ENCODE measurements at places on chromosomes 5 and 9. TPM values are rescaled to one million over a fixed set of nuclear protein-coding genes. Genes with fewer than 3 reads are reported as not detected.

PCDH12 gene
- 0.29 TPM for total RNA-seq

DNA sequence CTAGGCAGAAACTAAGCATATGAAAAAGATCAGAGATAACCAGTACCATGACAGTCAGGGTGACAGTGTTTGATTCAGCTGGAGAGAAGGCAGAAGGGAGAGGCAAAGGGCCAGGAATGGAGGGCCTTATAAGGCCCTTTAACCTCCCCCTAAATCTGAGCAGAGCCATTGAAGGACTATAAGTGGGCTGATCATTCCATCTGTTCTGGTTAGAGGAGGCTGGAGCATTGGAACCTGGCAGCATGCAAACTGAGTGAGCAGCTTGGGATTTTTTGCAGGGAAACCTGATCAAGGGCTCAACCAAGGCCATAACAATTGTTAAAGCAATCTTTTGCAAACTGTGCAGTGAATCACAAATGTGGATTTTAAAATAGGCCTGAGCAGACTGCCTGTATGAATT, 174.5 kb upstream of the DAP start:
- H3K27ac ChIP-seq = no peak overlapping the region
- no peaks in the 10 kb centered on the region for H3K4me1 ChIP-seq
- H3K27me3 ChIP-seq = no peaks in the 10 kb centered on the region
- H3K4me3 ChIP-seq = no peak overlapping the region

GRCh38 chr5:65753189-65753588, 31.2 kb downstream of the NLN start:
- H3K27ac ChIP-seq = no peak overlapping the region
- no peaks in the 10 kb centered on the region for H3K27me3 ChIP-seq
- no peaks in the 10 kb centered on the region for H3K36me3 ChIP-seq
- no peak overlapping the region for H3K4me3 ChIP-seq

DNA sequence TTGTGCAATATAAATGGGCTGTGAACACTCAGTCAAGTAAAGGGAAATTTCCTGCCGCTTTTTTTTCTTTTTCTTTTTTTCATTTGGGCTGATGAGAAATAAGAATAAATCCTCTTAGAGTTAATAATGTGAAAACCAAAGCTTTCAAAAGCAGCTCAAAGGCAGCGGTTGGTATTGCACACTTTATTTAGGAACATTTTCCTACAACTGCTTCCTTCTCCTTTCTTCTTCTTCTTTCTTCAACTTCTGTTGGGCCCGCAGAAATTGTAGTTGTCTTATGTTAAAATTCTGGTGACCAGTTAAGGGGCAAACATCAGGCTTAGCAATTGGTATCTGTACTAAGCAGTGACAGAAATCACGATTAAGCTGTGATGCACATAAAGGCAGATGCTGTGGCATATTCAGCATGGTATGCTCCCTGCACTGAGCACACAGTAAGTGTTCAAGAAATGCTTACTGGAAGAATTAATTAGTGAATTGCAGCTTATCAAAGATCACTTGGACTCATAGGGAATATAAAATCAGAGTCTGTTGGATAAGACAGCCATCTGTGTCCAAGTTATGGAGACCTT, 85.4 kb downstream of the ANKRD55 start:
- no peak for DNase-seq
- no peaks in the 10 kb centered on the region for H3K27me3 ChIP-seq
- no peak overlapping the region for H3K4me3 ChIP-seq

DNA sequence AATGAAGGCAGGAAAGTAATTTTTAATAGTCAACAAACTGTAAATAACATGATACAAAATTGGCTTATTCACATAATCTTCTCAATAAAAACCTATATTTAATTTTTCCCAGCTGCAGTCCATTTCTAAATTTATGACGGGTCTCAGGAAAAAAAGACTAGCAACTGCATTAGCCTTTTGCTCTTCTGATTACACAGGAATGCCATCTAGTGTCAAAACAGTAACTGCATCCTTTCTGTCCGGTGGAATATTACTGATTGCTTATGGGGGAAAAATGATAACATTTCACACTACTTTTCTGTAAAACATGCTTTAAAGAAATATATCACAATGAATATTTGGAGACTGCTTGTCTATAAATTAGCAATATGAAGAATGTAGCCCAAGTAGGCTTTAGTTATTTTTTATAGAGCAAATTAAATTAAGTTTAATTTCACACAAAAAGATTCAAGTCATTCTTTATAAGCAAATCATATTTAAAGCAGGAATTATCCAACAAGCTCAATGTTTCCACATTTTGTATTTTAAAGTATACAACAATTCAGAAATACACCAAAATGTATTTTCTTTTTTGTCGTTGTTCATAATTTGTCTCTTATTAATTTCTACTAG, 534.7 kb downstream of the CDH10 start:
- DNase-seq = no peak
- H3K27ac ChIP-seq = no peak overlapping the region
- no peaks in the 10 kb centered on the region for H3K36me3 ChIP-seq
- H3K27me3 ChIP-seq = no peaks in the 10 kb centered on the region
- no peak overlapping the region for H3K4me3 ChIP-seq
- H3K4me1 ChIP-seq = no peaks in the 10 kb centered on the region

GRCh38 chr9:126628969-126629674, 15.4 kb downstream of the LMX1B start:
- H3K27me3 ChIP-seq = peaks cover 70% of the 10 kb centered on the region
- no peak for DNase-seq
- H3K4me1 ChIP-seq = peaks cover 15% of the 10 kb centered on the region

DNA sequence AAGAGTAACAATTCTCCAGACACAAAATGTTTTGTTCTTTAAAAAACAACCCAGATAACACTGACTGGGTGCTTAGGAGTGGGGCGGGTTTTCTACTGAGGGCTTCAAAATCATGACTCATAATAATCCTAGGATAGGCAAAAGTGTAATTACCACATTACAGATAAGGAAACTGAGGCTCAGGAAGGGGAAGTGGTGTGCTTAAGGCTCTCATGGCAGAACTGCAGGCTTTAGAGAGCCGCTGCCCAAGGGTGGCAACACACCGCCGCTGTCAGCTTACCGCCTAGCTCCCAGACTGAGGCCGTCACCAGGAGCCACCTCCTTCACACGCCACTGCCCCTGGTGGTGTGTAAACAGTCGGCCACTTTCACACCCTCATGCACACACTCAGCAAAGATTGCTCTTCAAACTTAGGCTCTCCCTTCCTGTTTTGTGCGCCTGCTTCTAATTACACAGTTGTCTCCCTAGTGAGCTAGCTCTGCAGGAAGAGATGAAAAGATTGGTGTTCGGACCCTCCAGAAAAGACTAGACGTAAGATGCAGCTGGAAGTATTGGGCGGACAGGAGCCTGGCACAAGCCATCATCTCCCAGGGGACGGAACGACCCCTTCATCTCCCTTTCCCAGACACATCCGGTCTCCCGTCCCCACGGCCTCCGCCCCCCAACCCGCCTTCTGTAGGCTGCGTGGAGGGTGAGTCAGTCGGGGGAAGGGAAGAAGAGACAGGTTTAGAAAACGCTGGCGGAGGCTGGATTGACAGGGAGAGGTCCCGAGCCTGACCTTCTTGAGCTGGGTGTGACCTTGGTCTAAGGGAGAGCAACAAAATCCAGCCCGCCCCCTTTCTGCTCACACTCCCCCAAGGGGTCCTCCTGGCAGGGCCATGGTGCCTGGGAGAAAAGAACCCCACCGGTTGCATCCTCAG, 162.7 kb downstream of the SYK start:
- peak; percentile 33 for DNase-seq
- peaks cover 10% of the 10 kb centered on the region for H3K4me1 ChIP-seq
- H3K27me3 ChIP-seq = peaks cover 9% of the 10 kb centered on the region
- H3K27ac ChIP-seq = no peak overlapping the region
